ENCODE measurements at places on chromosomes 11 and 22. TPM values are rescaled to one million over a fixed set of nuclear protein-coding genes. Genes with fewer than 3 reads are reported as not detected.

The SNX19 gene
- total RNA-seq, result 124 TPM

The OR52A1 gene
- total RNA-seq, result not detected

The GGTLC2 gene
- not detected for total RNA-seq

The OR4C15 gene
- not detected for total RNA-seq

The CTSF gene
- 41.3 TPM for total RNA-seq

The MS4A4A gene
- total RNA-seq, result 0.36 TPM

The UEVLD gene
- 26.8 TPM for total RNA-seq

The LMO1 gene
- total RNA-seq, result not detected

The HEPHL1 gene
- total RNA-seq, result not detected

The ARHGAP20 gene
- 3.5 TPM for total RNA-seq

The CHRNA10 gene
- total RNA-seq, result 0.29 TPM

The VPREB1 gene
- not detected for total RNA-seq

The ANO9 gene
- total RNA-seq, result under 0.01 TPM

The C11orf86 gene
- not detected for total RNA-seq

The SCGB1A1 gene
- not detected for total RNA-seq

The SYT9 gene
- not detected for total RNA-seq

The CERK gene
- 28.2 TPM for total RNA-seq

The PRRG4 gene
- 0.29 TPM for total RNA-seq

The PPP6R2 gene
- 61.2 TPM for total RNA-seq

The SMC1B gene
- total RNA-seq, result not detected

The UVRAG gene
- 30.4 TPM for total RNA-seq

The OR2AT4 gene
- not detected for total RNA-seq

The RIMBP3C gene
- total RNA-seq, result 0.29 TPM

The BID gene
- 21.2 TPM for total RNA-seq

The MYH9 gene
- 796 TPM for total RNA-seq

The BACE1-AS gene
- 3.5 TPM for total RNA-seq

The HSD17B12 gene
- 122 TPM for total RNA-seq

The RTN3 gene
- total RNA-seq, result 108 TPM

The TRIM34 gene
- total RNA-seq, result 10.3 TPM

The OR51I1 gene
- total RNA-seq, result not detected
